ENCODE measurements at places on chromosomes 7 and 10.

- DNase-seq, result no peak
Observed at GRCh38 chr7:106644999-106645398, 16.0 kb downstream of the CCDC71L start.

DNA sequence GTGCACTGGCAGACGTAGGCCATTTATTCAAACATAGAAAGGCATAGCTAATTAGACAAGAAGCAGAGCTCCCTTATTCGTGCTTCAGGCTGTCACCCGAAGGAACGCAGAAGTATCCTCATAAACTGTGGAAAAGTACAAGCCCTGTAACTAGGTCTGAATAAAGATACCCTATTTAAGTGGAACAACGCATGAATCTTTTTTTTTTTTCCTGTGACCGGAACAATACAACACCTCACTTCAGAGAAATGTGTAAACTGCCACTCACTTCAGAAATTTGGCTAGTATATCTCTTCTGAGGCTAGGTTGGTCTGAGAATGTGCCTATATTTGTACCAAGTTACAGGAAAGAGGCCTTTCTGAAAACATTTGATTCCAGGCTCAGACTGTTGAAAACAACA is 8.0 kb upstream of the CSTF2T start:
- no peak for DNase-seq

GRCh38 chr10:57955076-57955475 is 312.6 kb downstream of the IPMK start:
- DNase-seq, result no peak

DNA sequence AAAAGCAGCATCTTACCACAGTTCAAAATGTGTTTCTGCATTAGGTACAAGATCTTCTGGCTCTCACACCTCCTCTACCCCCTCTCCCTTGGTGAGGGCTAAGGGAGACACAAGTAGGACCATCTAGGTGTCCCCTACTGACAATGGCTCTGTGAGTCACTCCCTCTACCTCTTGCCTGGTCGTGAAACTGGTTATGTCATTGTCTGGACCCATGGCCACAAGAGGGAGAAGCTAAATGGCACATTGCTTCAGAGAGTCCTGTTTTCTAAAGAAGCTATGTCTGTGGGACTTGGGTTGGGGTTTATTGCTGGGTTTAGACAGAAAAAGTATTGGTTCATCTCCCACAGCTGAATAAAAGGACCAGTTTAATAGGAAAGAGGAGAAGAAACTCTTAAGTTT is 4.0 kb upstream of the PLXNA4 start:
- no peak for DNase-seq

DNA sequence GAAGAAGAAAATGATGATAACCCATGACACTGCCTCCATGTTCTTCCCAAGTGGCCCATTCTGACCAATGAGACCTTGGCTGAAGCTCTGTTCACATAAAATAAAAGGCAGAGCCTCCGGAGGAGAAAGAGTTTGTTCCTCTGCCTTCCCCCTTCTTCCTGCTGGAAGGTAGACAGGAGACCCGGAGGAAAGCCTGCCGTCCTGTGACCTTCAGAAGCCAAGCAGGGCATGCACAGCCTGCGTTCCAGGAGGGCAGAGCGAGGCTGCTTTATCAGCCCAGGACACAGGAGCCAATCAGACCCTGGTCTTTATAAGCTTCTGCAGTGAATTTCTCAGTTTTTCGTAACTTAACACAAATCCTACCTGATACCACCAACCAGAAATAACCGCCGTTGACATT is 8.6 kb upstream of the GRID1 start:
- peak; percentile 40 for DNase-seq

DNA sequence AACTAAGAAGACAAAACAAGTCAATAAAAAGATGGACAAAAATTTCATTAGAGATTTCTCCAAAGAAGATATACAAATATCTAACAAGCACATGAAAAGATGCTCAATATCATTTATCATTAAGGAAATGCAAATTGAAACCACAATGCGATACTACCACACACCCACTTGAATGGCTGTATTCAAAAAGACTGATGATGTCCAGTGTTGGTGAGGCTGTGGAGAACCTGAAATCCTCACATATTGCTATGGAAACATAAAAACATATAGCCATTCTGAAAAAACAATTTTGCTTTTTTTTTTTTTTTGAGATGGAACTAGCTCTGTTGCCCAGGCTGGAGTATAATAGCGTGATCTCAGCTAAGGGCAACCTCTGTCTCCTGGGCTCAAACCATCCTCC is 124.1 kb upstream of the LAMB4 start:
- no peak for DNase-seq

GRCh38 chr10:73096041-73096448 is 621 bp downstream of the P4HA1 start:
- peak; percentile 79 for DNase-seq

DNA sequence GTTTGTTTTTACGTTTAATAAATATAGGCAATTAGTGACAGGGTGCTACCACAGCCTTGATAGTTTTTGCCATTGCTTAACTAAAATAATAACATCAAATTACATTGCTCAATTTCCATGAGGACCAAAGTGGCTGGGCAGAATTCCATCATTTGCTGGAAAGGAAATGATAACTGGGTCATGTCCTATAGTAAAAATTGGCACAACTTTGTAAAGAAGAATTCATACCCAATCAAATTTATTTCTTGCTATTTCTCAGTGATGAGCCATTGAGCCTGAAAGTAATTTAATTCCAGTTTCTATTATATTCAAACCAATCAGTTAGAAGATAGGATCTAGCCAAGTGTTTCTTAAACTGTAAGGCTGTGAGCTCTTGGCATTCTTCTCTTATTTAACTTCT is 102.2 kb upstream of the CTTNBP2 start:
- no peak for DNase-seq

DNA sequence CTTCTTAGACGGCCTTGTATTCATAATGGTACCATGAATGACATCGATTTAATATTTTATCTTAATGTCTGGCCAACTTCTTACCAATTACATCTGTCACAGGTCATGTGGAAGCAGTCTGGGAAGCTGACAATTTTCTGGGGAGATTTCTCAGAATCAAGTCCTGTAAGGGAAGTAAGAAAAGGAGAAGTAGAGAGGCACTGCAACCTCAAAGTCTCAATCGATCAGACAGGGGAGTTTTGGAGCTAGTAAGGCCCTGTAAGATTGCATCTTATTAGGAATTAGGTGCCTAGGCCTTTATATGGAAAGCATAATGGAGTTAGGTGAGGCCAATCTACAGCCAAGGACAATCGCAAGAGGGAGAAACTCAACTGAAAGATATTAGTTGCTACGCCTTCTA is 694.6 kb upstream of the SORCS1 start:
- DNase-seq, result no peak

DNA sequence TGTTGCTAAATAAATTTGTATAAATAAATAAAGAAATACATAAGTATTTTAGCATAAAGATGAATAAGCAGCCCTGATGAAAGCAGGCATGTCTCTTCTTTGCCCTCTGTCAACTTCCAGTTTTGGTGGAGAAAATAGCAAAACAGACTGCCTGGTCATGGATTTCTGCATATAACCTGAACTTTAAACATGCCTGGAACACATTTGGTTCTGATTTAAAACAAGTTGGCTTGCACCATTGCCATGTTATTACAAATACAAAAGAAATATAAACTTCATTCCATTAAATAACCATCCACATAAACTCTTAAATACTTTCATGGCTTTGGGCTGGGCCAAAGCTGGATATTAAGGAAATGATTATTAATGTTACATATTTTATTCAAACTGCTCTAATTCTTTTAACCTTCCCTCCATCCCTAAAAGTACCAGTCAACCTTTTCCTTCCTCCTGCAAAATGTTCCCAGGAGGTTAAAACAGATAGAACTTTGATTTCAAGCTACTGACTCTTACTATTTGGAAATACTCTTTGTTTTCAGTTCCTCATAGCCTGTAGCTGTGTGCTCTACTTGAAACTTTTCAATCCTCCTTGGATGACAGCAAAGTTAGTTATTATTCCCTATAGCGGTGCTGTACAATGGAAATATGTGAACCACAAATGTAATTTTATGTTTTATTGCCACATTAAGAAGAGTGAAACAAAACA is 96.3 kb downstream of the BICC1 start:
- no peak for DNase-seq

DNA sequence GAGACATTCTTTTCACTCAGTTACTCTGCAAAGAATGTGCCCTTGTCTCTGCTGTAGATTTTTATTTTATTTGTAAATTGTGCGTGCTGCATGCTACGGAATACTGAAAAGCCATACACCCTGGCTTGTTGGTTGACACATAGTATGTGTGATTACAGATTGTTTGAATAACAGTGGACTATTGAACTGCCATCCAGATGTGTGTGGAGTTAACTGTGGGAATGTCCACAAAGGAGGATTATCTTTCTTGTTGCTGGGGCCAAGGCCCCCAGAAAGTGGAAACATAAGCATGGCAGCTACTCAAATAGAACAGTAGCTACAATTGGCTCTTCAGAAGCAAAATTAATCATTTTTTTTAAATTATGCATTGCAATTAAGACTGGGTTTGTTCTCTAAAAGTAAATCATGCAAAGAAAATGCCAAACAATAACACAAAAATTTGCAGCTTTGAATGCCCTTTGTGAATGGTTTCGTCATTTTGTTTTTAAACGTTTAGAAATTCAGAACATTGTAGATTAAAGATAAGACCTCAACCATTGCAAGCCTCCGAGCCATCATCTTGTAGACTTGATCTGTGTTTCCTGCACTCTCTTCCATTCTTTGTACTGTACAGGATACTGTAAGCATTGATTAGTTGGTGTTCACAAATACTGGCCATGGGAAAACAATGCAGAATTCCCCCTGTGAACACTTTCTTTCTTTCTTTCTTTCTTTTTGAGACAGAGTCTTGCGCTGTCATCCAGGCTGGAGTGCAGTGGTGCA is 210.3 kb upstream of the TCF7L2 start:
- DNase-seq, result no peak

- DNase-seq, result no peak
Observed at GRCh38 chr7:52504561-52504960, 530.9 kb upstream of the POM121L12 start.
